ENCODE measurements at places on chromosomes 4 and X.

GRCh38 chr4:173543266-173543665 is 13.2 kb upstream of the HAND2 start:
- no peaks in the 10 kb centered on the region for H3K36me3 ChIP-seq
- DNase-seq, result no peak
- peaks cover 11% of the 10 kb centered on the region for H3K4me1 ChIP-seq
- peak overlapping the region; percentile 97 for H3K27ac ChIP-seq
- H3K27me3 ChIP-seq, result no peaks in the 10 kb centered on the region

DNA sequence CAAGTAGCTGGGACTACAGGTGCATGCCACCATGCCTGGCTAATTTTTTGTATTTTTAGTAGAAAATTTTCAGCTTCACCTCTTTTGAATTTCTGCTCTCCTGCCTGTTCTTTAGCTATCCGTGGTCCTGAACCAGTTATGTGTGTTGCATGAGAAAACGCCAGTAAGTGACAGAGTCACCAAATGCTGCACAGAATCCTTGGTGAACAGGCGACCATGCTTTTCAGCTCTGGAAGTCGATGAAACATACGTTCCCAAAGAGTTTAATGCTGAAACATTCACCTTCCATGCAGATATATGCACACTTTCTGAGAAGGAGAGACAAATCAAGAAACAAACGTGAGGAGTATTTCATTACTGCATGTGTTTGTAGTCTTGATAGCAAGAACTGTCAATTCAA is 13.9 kb downstream of the ALB start:
- H3K27ac ChIP-seq, result no peak overlapping the region
- no peaks in the 10 kb centered on the region for H3K4me1 ChIP-seq
- no peak overlapping the region for H3K4me3 ChIP-seq
- no peak for DNase-seq

- H3K4me3 ChIP-seq, result peak overlapping the region; percentile 72
- no peak for DNase-seq
- H3K36me3 ChIP-seq, result no peaks in the 10 kb centered on the region
- H3K27me3 ChIP-seq, result no peaks in the 10 kb centered on the region
These were observed 1.1 kb upstream of the HDAC6 start for GRCh38 chrX:48800574-48801279.

DNA sequence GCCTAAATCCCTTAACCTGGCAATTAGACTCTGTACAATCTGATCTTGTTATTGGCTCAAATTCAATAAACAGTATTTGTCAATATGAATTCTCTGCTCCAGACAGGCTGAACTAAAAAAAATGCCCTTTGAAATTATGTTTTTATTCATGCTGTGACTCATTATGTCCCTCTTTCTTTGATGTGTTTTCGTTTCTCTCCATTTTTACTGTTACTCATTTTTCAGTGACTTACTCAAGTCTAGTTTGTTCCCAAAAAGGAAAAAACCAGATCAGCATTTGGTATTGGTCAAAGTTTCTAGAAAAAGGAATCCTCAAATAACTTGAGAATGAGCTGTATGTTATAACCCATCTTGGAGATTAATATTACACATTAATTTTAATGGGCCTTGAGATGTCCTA is 40.4 kb downstream of the UNC5C start:
- DNase-seq, result no peak
- H3K27ac ChIP-seq, result no peak overlapping the region
- no peak overlapping the region for H3K4me3 ChIP-seq
- H3K4me1 ChIP-seq, result no peaks in the 10 kb centered on the region

GRCh38 chrX:70132877-70133302 is 357 bp upstream of the IGBP1 start:
- no peak for DNase-seq
- H3K27me3 ChIP-seq, result no peaks in the 10 kb centered on the region
- H3K27ac ChIP-seq, result peak overlapping the region; percentile 85
- no peaks in the 10 kb centered on the region for H3K4me1 ChIP-seq
- H3K4me3 ChIP-seq, result peak overlapping the region; percentile 70
- H3K36me3 ChIP-seq, result no peaks in the 10 kb centered on the region

DNA sequence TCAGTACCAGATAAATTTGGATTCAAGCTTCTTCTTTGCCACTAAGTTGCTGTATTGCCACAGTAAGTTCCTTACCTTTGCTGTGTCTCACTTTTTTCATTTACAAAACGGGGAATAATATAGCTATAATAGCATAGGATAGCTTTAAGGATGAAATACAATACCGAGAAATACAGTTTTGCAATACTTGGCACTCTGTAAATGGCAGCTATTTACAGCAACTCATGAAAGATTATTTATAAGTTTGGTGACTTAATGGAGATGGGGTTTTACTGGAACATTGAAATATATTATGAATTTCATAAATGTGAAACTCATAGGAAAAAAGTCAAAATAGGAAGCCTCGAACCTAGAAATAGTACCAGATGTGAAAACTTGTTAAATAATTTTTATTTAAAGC is 27.6 kb downstream of the ANXA10 start:
- H3K36me3 ChIP-seq, result no peaks in the 10 kb centered on the region
- no peak overlapping the region for H3K27ac ChIP-seq
- no peak overlapping the region for H3K4me3 ChIP-seq
- DNase-seq, result no peak
- H3K27me3 ChIP-seq, result no peaks in the 10 kb centered on the region

GRCh38 chr4:85778632-85779131 is 303.7 kb downstream of the ARHGAP24 start:
- H3K27me3 ChIP-seq, result no peaks in the 10 kb centered on the region
- peak overlapping the region; percentile 78 for H3K27ac ChIP-seq
- no peaks in the 10 kb centered on the region for H3K4me1 ChIP-seq
- no peak for DNase-seq

DNA sequence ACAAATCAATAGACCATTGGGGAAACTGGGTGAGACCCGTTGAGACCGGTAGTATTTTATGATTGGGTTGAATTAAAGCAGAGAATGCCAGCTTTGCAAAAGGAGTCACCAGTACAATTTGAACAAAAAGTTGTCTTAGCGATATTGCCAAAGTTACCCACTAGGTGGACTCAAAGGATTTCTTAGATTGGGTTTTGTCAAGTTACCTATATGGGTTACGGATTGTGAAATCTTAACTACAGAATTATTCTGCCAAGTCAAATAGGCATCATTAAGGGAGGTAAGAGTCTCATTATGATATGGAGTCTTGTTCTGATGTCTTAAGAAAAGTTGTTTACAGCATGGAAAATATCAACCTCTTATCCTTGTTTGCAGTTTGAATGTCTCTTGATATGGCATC is 15.0 kb upstream of the CT47A1 start:
- no peaks in the 10 kb centered on the region for H3K36me3 ChIP-seq
- no peak overlapping the region for H3K27ac ChIP-seq
- DNase-seq, result no peak
- H3K27me3 ChIP-seq, result no peaks in the 10 kb centered on the region
- no peaks in the 10 kb centered on the region for H3K4me1 ChIP-seq

DNA sequence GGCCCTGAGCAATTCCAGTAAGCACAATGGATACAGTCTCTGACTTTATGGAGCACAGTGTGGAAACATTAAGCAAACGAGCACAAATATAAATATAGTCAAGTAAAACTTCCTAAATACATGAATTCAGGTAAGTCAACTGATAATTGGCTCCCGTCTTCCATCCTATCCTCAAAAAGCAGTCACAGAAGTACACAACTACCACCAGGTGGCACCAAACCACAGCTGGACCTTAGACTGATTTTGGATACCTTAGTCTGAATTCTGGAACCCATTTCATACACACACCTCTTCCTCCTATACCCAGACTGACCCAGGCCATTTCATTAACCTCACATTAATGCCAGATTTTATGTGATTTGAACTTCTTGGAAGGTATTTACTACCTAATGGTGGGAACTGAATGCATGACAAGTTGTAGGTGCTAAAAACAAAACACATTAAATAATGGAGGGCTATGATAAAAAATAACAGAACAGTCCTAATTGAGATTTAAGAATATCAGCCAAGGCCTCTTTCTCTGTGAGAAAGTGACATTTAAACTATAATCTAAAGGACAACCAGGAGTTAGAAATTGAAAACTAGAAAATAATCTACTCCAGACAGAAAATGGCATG is 77.5 kb downstream of the ELF2 start:
- DNase-seq, result no peak
- H3K27me3 ChIP-seq, result no peaks in the 10 kb centered on the region
- no peak overlapping the region for H3K4me3 ChIP-seq
- no peaks in the 10 kb centered on the region for H3K36me3 ChIP-seq

GRCh38 chr4:183426507-183426906 is 17.9 kb upstream of the CDKN2AIP start:
- no peaks in the 10 kb centered on the region for H3K36me3 ChIP-seq
- H3K27ac ChIP-seq, result no peak overlapping the region
- no peak overlapping the region for H3K4me3 ChIP-seq
- no peaks in the 10 kb centered on the region for H3K4me1 ChIP-seq
- no peaks in the 10 kb centered on the region for H3K27me3 ChIP-seq

DNA sequence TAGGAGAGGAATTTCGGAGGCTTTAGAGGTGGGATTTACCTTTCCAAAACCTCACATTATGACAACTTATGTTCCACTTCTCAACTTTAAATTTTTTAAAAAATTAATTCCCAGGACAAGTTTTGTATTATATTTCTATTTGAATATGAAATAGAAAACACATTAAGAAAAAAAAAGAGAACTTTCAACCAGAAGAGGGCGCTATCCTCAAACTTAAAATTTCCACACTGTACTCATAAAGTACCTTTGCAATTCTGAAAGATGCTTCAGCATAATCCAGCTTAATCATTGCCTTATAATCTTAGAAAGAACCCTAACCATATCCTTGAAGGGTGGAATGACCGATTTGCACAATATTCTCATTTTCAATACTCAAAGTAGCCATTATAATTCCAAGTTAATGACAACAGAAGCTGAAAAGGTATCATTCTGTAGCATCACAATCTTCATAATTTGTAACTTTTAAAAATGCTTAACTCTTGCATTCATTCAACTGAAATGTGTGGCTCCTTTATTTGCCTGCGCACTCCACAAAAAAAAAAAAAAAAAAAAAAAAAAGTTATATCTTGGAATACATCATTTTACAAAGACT is 158.0 kb downstream of the KCNIP4 start:
- no peak overlapping the region for H3K27ac ChIP-seq
- no peak overlapping the region for H3K4me3 ChIP-seq
- no peaks in the 10 kb centered on the region for H3K27me3 ChIP-seq
- no peak for DNase-seq
- no peaks in the 10 kb centered on the region for H3K4me1 ChIP-seq

DNA sequence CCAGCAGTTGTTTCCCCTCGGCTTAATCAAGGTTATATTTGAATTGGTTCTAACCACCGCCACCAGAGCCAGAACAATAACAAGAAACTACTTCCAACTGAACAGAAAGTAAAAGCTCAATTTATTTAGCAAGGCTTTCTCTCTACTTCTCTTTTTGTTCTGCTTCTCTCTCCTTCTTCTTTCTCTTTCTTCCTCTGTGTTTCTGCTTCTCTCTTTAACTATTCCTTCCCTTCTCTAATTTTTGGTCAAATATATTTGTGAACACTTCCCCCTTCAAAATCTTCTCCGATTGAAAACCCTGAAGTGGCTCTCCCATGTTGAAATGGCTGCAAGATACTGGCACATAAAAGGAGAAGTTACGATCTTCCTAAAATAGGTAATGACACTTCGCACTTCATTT is 1195.9 kb upstream of the PRKX start:
- DNase-seq, result no peak
- no peak overlapping the region for H3K4me3 ChIP-seq
- no peaks in the 10 kb centered on the region for H3K4me1 ChIP-seq
- H3K27ac ChIP-seq, result no peak overlapping the region
- no peaks in the 10 kb centered on the region for H3K36me3 ChIP-seq

DNA sequence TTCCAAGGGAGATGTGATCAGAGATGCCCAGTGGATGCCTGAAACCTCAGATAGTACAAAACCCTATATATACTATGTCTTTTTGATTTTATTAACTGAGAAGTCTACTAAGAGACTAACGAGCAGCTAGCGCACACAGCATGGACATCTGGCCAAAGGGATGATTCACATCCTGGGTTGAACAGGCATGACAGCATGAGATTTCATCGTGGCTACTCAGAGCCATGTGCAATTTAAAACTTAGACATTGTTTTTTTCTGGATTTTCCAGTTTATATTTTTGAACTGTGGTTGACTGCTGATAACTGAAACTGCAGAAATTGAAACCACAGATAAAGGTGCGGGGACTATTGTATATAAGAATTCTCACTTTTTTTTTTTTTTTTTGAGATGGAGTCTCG is 2252.9 kb upstream of the AGA start:
- H3K4me3 ChIP-seq, result no peak overlapping the region
- H3K27ac ChIP-seq, result no peak overlapping the region
- H3K4me1 ChIP-seq, result no peaks in the 10 kb centered on the region
- H3K36me3 ChIP-seq, result no peaks in the 10 kb centered on the region

DNA sequence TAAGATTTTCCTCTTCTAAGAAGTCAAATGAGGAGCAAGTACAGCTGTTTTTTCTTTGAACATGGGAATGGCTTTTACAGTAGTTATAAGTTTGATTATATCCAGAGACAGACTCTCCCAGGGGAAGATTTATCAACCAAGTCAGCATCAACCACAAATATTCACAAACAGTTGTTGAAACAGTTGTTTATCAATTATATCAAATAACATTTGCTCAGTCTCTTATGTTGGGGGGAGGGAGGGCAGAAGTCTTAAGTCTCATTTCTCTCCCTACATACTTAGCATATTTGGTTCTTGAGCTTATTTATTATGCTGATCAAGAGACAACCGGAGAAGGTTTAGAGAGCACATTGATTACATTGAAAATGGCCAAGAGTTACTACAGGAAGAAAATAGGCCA is 110.1 kb downstream of the FBXO8 start:
- H3K4me3 ChIP-seq, result no peak overlapping the region
- no peaks in the 10 kb centered on the region for H3K27me3 ChIP-seq
- DNase-seq, result no peak
- no peaks in the 10 kb centered on the region for H3K4me1 ChIP-seq

- no peak overlapping the region for H3K4me3 ChIP-seq
- no peaks in the 10 kb centered on the region for H3K36me3 ChIP-seq
- H3K27ac ChIP-seq, result peak overlapping the region; percentile 49
- H3K4me1 ChIP-seq, result peaks cover 16% of the 10 kb centered on the region
- H3K27me3 ChIP-seq, result no peaks in the 10 kb centered on the region
These were observed 57.3 kb upstream of the SHISA3 start for GRCh38 chr4:42339935-42340406.

Measured in right atrium auricular region (tissue), 2 donors.